Natural killer cell (primary cell): ENCODE measurements at places on chromosomes 5 and 9. TPM values are rescaled to one million over a fixed set of nuclear protein-coding genes. Genes with fewer than 3 reads are reported as not detected.

The UAP1L1 gene
- total RNA-seq: 25.8 TPM

- no peaks in the 10 kb centered on the region for H3K4me1 ChIP-seq
- no peak overlapping the region for H3K27ac ChIP-seq
- no peak overlapping the region for H3K4me3 ChIP-seq
- H3K27me3 ChIP-seq: no peaks in the 10 kb centered on the region
- no peak for DNase-seq
Measured at GRCh38 chr5:150519978-150520377, 12.0 kb downstream of the NDST1 start.

DNA sequence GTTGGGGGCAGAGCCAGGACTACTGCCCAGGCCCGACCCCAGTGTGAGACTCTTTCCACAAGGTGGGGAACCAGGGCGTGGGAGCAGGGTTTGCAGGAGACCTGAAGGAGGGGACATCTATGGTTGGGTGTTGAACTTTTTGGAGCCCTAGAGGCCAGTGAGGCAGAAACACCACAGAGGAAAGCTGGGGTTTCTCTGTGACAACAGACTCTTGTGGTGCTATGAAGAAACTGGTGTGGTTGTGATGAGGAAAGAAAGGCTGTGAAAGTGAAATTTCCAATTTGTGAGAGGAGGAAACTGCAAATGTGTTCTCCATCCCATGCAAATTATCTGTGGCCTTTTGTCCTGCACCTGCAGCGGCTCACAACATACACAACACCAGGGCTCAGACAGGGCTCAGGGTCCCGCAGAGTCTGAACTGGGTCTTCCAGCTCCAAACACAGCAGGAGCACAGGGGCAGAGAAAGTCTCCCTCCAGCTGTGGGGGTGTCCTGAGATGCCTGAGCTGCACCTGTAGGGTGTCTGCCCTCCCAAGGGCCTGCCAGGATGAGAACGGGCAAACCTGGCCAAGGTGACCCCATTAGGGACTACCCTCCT is 51.4 kb upstream of the GRHPR start:
- DNase-seq: no peak
- H3K4me1 ChIP-seq: peaks cover 27% of the 10 kb centered on the region
- peak overlapping the region; percentile 78 for H3K27ac ChIP-seq

GRCh38 chr5:149760854-149761187 is 30.7 kb downstream of the PPARGC1B start:
- H3K4me3 ChIP-seq: no peak overlapping the region
- DNase-seq: no peak
- no peaks in the 10 kb centered on the region for H3K27me3 ChIP-seq
- H3K36me3 ChIP-seq: no peaks in the 10 kb centered on the region
- no peak overlapping the region for H3K27ac ChIP-seq
- H3K4me1 ChIP-seq: no peaks in the 10 kb centered on the region

DNA sequence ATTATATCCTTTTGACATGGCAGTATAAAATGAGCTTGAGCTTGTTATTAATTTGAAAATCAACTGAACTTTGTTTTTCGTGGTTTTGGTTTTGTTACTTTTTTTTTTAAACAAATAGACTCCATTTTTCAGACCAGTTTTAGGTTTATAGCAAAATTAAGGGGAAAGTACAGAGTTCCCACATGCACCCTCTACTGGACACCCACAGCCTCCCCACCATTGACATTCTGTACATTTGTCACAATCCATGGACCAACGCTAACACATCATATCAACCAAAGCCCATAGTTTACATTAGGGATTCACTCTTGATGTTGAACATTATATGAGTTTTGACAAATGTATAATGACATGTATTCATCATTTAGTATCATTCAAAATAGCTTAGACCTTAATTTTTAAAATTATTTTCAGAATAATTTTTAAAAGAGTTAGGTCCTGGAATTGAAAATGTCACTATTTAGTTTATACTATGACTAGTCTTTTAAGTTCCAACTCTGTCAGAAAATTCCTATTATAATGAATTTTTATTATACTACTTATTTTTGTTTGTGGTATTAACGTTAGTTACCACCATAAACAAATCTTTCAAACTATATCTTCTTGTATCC is 35.3 kb upstream of the JMY start:
- no peak overlapping the region for H3K27ac ChIP-seq
- no peak overlapping the region for H3K4me3 ChIP-seq
- DNase-seq: no peak
- no peaks in the 10 kb centered on the region for H3K4me1 ChIP-seq

The OR13F1 gene
- not detected for total RNA-seq
